ENCODE measurements at places on chromosomes 5 and 9.

GRCh38 chr5:21623831-21624230 is 1229.3 kb downstream of the CDH12 start:
- DNase-seq: no peak

GRCh38 chr5:82023644-82024043 is 51.8 kb downstream of the ATG10 start:
- DNase-seq: no peak

GRCh38 chr5:74625742-74626241 is 14.7 kb downstream of the ENC1 start:
- peak; percentile 58 for DNase-seq

GRCh38 chr5:55665065-55665464 is 47.1 kb downstream of the SLC38A9 start:
- DNase-seq: no peak

GRCh38 chr5:73266176-73266738 is 93.3 kb downstream of the TMEM174 start:
- DNase-seq: no peak

DNA sequence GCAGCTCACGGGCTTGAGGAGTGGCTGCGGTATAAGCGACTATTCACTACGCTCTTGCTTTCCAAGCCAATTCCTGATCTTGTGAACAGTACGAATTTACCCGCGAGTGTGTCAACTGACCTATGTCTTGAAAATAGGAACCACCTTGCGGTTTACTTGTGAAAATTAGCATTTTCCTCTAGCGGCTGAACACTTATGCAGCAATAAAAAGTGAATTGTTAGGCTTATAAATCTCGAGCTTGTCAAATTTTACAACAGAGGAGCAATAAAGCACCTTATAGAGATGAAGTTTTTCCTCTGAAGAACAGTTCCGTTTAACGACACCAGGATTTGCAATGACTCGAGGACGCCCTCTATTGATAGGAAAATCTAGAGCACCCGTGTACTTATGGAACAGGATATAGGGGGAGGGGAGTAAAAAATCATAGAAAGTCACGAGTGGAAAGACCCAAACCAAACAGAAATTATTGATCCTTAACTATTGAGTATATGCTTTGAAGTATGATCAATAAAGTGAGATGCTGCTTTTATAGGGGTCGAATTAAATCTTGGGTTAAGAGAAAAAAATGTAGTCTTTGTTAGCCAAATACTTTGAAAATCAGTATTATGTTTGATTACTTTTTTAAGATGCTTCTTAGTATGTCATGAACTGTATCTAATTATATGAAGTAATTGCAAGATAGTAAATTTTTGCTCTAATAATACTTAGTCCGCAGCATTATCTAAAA is 1.9 kb upstream of the RGMB start:
- peak; percentile 82 for DNase-seq

DNA sequence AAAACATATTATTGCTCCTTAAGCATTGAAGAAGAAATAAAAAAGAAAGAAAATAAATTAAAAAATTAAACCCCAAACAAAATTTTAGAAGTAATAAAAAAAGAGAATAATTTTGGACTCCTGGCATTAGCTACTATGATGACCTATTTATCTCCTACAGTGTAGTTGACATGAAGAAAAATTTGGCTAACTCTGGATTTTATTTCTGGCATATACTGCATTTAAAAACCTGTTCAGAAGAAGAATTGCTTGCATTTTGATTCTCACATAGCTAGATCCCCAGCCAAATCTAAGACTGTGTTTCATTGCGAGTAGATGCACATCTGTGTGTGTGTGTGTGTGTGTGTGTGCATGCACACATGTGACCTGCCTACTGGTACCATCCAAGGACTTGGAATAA is 30.1 kb upstream of the GABRG2 start:
- no peak for DNase-seq

- no peak for DNase-seq
Observed at GRCh38 chr5:97422678-97423077, 239.6 kb upstream of the RIOK2 start.

DNA sequence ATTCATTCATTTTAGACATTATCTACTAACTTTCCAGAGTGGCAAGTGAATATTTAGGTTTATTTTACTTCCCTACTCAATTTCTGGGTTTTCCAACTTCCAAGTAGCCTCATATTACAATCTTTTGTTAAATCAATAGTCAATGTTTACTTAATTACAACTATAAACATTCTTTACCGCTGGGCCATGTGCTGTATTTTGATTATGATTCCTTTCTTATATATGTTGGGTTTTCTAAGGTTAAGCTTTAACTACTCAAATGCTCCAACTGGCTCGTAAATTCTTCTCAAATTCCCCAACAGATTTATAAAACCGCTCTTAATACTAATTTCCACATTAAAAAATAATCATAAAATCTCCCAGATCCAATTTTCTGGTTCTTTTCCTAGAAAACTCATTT is 110.1 kb upstream of the ABCA1 start:
- no peak for DNase-seq

DNA sequence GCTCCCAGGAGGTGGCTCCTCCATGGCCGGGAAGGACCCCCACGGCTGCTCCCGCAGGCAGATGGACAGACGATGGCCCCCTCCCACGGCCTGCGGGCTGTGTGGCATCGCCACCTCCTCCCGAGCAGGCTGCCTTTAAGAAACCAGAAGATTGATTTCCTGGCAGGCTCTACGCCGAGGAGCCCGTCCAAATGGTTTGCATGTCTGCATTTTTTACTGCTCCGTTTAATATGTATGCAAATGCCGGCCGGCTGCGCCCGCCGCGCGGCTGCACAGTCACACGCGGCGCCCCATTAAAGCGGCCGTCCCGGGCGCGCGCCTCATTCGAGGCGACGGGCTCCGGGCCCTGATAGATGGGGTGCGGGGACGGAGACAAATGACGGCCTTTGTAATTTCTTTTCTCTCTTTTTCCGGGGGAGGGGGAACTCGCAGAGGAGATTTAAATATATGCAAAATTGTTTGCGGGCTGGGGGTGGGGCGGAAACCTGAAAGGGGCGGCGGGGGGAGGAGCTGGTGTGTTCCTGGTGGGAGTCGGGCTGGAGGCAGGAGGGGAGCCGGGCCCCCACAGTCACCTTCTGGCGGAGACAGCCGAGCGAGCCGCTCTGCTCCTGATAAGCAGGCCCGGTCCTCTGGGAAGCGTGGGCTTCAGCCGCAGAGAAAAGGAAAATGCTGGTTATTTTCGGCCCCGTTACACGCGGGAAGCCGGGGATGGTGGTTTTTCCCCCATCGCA is 158.7 kb upstream of the IER5L start:
- DNase-seq: no peak

GRCh38 chr5:137179203-137179602 is 319.9 kb downstream of the SPOCK1 start:
- DNase-seq: no peak

DNA sequence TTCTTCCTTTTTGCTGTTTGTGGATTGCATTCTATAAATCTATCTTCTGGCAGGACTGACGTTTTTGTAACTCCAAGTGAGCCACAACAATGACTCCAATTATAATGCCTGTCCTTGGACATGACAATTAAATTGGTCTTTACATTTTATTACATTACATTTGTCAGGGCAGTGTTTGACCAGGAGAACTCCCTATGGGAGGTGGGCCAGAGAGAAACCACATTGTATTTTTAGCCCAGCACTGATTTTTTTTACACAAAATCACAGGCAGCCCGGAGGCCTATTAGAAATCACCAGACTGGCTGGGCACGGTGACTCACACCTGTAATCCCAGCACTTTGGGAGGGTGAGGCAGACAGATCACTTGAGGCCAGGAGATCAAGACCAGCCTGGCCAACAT is 99.1 kb upstream of the SMC5 start:
- no peak for DNase-seq

GRCh38 chr5:172194985-172195774 is 1.2 kb downstream of the EFCAB9 start:
- DNase-seq: no peak

DNA sequence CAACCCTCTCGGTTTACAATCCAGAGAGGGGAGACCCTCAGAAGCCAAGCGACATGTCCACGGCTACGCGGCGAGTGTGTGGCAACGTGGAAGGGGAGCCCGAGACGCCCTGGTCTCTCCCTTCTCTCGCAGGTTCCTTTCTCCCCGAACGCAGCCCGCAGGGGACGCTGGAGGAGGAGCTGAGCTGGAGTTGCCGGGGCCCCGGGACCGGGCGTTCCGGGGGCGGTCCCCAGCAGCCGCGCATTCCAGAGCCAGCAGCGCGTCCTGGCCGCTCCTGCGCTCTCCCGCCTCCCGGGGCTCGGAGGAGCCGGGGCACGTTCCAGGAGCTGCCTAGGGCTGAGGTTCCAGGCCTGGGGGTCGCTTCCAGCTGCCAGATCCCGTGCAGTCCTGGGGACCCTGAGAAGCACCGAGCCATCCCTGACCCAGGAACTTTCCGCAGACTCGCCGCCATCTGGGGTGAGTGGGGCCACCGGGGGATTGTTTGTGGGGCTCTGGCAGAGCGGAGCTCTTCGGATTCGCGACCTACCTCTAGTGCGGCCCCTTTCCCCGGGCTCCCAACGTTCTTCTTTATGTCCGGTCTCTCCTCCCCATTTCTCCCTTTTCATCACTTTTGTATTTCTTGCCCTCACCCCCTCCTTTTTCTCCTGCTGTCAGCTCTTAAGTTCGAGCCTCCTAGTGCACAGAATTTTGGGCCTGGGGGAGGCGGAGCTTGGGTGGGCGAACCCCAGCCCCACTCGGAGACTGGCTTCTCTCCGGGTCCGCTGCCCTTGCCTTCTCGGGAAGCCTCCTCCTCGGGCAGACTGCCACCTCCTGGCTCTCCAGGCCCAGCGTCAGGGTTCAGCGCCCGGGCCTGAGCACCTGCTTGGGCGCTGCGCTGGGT is at the start of gene SMIM3:
TSS of gene SMIM3 (plus strand) at position 241 of the 880 bp plus-strand sequence. CDS start 16,684 bp downstream, outside the sequence.
- DNase-seq: peak; percentile 46

DNA sequence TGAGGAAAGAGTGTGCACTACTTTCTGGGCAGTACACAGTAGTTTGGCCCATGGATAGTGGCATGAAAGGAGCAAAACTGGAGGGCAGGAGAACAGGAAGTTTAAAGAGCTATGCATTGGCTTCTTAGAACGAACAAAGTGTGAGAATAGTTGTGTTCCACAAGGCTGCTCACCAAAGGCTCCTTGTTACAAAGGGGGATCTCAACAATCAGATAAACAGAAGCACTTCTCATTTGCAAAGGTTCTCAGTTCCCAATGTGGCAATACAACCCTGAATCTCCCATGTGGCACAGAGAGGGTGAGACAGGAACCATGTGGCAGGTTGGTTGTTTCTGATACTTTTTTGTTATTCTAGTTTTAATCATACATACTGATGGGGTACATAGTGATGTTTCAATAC is 158.4 kb downstream of the CARTPT start:
- DNase-seq: no peak

DNA sequence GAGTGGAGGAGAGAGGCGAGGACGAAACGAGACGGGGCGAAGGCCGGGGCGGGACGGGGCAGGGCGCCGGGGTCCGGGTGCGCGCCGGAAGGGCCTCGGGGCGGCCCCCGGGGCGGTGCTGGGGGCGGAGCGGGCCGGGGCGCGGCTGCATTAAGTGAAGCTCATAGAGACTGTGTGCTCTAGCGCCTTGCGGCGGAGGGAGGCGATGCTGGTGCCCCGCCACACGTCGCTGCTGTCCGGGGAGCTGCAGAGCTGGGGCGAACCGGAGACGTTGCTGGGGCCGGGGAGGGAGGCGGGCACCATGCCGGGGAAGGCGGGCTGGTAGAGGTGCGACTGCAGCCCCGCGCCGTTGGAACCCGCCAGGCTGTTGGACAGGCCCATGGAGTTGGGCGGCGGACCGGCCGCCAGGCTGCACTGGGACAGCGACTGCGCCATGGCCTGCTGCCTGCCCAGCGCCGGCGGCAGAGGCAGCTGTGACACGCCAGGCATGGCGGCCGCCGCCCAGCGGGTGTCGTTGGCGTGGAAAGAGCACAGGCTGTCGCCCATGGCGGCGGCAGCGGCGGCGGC is 8.3 kb downstream of the OTP start:
- DNase-seq: no peak

DNA sequence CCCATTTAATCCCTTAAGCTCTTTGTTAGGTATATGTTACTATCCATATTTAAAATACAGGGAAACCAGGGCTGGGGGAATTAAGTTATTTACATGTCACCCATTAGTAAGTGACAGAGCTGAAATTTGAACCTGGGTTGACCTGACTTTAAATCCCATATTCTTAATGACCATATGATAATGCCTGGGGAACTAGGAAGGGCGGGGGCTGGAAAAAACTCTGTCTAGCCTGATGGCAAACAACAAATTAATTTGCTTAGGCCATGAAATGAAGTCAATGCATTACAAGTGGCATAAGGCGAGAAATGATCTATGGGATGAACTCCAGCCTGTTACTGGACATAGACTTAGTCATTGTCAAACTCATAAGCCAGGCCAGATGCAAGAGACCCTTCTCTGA is 325.7 kb upstream of the WWC1 start:
- no peak for DNase-seq

GRCh38 chr9:99433555-99433954 is 211.5 kb downstream of the SEC61B start:
- DNase-seq: peak; percentile 84

DNA sequence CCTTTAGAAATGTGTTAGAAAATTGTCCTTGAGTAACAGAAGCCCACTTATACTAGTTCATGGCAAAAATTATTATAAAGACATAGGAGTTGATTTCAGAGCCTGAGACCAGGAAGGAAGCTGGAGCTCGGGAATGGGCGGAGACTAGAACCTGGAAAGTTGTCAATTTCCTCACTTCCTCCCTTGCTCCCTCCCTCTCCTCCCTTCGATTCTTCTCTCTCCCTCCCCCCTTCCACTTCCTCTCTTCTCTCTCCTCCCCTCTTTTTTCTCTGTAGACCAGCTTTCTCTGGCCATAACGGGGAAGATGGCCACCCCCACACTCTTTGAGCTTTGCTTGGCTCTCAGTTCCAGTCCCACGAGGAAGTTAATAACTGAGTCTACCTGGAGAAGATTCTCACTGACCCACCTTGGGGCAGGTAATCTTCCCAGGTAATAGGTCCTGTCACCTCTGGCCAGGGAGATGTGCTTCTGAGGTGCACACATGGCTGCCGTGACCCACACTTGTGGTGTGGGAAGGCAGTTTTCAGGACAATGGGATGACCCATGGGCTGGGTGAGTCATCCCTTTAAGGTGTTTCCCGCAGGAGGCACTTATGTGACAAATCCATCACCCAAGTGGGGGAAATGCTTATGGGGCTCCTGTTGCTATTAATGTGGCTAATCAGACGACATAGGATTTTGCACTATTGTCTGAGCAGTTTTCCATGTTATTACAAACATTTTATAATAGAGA is 78.7 kb downstream of the HSPA4 start:
- no peak for DNase-seq

- no peak for DNase-seq
Observed at GRCh38 chr5:175388531-175388930, 55.5 kb downstream of the DRD1 start.

DNA sequence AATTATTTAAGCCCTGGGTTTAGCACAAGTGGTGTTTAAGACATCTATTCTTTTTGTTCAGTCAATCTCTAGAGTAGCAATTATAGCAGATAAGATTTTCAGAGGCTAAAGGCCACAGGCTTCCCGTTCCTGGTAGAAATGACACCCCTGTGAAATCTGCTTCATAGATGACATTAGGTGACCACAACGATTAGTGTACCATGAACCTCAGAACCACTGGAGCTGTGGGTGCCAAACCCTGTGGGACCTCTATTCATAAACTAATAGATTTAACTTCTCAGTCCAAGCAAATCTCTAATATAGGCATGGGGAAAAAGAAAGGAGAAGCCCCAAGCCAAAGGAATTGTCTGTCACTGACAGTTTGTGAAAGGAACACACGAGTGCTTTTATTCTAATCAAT is 207.4 kb downstream of the ARRDC3 start:
- DNase-seq: no peak

GRCh38 chr5:90071656-90072055 is 337.9 kb downstream of the CETN3 start:
- DNase-seq: no peak

- peak; percentile 67 for DNase-seq
Observed at GRCh38 chr9:6931913-6932312, 174.1 kb downstream of the KDM4C start.

All from foreskin melanocyte (primary cell).